ENCODE measurements at places on chromosomes 7 and 10.

DNA sequence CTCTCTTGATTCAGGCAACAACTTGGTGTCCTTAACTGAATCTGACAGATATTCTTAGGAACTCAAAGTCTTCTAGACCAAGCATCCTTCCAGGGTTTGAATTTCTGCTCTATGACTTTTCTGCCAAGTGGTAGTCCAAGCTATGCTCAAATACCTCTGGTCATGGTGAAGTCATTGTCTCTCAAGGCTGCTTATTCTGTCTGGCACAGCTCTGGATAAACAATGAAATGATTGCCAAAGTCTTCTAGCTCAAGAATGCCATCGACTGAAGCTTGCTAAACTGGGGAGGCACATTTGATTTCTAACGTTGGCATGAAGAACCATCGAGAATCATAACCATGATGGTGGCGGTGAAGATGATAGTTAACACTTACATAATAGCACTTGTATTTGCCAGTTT is 116.2 kb upstream of the MKX start:
- DNase-seq, result no peak

DNA sequence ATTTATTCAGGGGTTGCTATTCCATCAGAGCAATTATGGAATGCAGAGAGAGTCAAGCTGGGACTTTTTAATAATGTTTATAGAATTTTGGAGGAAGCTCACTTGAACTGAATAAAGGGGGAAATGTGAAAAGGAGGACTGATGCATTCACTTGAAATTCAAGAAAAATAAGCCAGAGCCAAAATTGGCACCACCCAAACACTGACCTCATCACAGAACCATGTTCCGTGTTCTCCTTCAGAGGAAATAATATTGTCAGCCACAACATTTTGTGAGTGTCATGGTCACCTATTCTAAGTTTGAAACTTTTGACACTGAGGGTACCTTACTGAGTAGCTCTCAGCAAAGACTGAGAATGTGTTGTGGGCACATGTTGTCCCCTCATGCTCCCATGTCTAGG is 207.0 kb downstream of the ANK3 start:
- no peak for DNase-seq

DNA sequence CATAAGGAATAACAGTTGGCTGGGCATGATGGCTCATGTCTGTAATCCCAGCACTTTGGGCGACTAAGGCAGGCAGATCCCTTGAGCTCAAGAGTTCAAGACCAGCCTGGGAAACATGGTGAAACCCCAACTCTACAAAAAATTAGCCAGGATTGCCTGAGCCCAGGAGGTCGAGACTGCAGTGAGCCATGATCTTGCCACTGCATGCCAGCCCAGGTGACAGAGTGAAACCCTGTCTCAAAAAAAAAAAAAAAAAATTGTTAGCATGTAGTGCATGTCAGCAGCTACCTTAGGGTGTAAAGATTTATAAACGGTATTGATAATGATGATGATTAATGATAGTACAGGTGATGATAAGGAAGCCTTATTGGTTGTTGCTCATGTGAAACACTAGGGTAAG is 331.2 kb upstream of the FZD1 start:
- DNase-seq, result no peak

- no peak for DNase-seq
Observed at GRCh38 chr10:132507956-132508490, 29.6 kb upstream of the INPP5A start.

- DNase-seq, result no peak
Observed at GRCh38 chr10:12890958-12891357, 110.6 kb downstream of the CCDC3 start.

DNA sequence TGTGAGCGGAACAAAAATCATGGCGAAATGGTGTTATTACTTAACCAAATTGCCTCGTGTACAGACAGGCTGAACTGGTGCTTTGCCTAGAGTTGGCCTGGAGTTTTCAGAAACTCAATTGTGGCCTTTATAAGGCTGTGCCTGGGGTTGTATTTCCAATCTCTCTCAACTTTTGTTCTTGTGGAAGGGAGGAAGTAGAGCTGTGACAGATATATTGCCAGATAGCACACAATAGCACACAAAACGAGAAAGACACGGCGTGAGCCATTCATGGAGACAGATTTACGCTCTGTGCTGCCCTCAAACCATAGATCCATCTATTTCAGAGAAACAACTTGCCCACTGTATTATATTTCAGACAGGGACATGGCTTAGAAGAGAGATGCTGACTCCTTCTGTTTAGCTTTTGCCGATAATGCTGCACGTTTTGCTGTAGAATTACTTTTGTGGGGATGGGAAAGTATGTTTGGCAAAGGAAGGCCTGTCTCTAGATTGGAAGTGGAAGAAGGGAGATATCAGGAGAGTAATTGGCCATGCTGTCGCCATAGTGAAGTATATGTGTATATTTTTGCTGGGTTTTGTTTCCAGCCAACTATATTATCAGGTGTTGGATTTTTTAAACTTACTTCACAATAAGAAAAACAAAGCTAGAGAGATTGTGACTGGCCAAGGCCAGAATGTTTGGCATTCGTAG is 80.4 kb downstream of the AUTS2 start:
- DNase-seq, result no peak

GRCh38 chr7:144787127-144787526 is 48.7 kb downstream of the TPK1 start:
- no peak for DNase-seq

- no peak for DNase-seq
Observed at GRCh38 chr10:97179731-97180362, 5.9 kb downstream of the SLIT1 start.

- no peak for DNase-seq
Observed at GRCh38 chr7:67392596-67393438, 396.2 kb downstream of the TYW1 start.

Measured in stimulated activated CD8-positive, alpha-beta memory T cell treated with anti-CD3 and anti-CD28 coated beads, Interleukin-2, amount 100 ng/mL, for 1 hour (primary cell).